RKO (cell line): ENCODE measurements at places on chromosomes 3 and 15.

- no peak for DNase-seq
Measured at GRCh38 chr3:139481116-139481515, 4.8 kb upstream of the RBP2 start.

DNA sequence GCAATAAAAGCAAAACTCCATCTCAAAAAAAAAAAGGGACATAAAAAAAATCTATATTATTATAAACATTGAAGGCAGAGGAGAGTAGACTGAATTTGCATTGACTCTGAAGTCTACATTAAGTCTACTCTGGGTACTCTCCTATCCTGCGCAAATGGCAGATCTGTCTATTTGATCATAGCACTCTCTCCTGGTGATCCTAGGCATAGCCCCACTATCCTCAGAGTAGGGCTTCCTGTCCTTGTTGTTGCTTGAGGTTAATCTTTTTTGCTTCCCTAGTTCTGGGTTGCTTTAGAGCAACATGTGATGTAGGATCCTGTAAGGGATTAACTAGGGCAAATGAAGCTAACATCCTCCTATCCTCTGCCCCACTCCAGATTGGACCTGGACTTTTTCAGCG, 82.1 kb upstream of the LRRFIP2 start:
- DNase-seq: no peak

- no peak for DNase-seq
Measured at GRCh38 chr3:134086616-134087015, 56.9 kb upstream of the SLCO2A1 start.

- no peak for DNase-seq
Measured at GRCh38 chr3:189301479-189301878, 129.7 kb downstream of the TPRG1 start.

GRCh38 chr3:153439780-153440179, 277.8 kb downstream of the RAP2B start:
- no peak for DNase-seq

DNA sequence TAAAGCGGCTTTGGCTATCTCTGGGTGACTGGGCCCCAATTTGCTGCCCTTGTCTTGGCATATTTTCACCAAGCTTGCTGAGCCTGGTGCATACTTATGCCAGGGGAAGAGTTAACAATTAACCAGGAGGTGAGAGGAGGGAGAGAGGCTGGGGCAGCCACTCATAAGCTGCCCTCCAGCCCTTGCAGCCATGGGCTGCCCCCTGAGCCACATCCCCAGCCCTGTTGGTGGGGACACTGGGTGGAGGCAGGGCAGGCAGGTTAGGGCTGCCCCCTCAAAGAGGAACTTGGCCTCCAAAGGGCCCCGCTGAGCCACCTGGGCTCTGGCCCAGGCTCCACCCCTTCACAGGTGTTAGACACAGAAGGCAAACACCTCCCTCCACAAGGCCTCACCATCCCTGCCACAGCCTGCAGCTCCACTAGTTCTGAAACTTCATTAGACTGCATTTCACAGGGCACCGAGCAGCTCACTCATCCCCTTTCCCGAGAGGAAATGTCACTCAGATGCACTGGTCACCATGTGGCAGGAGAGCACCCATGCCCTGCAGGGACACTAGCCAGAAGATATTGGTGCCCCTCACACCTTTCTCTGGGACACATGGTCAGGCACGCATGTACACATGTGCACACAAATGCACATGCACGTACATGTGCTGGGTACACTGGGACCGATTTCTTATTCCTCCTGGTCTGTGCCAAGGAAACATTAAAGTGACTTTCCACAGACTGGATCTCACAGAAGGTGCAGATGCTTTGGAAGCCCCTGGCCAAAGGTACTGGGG, 20.2 kb downstream of the AMOTL2 start:
- DNase-seq: no peak

DNA sequence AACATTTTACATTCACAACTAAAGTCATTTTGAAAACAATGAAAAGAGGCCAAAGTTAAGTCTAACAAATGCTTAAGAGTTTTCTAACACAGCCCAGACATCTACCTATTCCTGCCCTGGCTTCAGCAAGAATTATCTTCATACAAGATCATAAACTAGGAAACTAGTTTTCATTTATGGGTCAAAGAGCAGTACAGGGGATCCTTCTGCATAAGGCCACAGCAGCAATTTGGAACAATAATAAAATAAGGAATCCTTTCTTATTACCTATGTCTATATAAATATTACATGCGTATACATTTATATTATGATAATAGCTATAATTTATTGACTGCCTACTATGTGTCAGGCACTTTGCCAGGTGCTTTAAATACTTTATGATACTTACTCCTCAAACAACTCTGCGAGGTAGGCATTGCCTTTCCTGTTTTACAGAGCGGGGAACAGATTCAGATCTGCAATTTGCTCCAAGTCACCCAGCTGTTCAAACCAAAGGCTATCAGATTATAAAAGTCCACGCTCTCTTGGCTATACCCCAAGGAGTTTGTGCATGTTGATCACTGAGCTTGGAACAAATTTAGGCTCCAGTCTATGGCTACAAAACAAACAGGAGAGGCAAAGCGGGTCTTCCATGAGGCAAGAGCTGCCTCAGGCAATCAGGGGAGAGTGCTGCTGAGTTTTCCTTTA, 196.4 kb downstream of the RORA start:
- no peak for DNase-seq

- DNase-seq: no peak
Measured at GRCh38 chr3:46098319-46098761, 71.1 kb upstream of the XCR1 start.

DNA sequence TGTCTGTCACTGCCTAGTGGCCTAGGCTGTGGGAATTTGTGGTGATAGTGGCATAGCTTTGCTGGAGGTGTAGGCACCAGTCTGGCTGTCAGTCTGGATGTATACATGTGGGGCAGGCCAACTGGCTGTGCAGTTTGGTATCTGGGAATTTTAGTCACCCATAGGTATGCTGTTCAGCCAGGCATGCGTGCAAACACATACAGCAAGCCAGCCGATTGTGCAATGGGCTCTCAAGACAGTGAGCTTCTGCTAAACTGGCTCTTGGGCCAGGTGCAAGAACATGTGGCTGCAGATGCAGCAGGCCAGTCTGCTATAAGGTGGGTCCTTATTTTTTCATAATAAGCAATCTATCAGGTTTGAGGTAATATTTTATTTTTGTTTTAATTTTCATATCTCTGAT, 87.1 kb upstream of the PLSCR5 start:
- DNase-seq: no peak

DNA sequence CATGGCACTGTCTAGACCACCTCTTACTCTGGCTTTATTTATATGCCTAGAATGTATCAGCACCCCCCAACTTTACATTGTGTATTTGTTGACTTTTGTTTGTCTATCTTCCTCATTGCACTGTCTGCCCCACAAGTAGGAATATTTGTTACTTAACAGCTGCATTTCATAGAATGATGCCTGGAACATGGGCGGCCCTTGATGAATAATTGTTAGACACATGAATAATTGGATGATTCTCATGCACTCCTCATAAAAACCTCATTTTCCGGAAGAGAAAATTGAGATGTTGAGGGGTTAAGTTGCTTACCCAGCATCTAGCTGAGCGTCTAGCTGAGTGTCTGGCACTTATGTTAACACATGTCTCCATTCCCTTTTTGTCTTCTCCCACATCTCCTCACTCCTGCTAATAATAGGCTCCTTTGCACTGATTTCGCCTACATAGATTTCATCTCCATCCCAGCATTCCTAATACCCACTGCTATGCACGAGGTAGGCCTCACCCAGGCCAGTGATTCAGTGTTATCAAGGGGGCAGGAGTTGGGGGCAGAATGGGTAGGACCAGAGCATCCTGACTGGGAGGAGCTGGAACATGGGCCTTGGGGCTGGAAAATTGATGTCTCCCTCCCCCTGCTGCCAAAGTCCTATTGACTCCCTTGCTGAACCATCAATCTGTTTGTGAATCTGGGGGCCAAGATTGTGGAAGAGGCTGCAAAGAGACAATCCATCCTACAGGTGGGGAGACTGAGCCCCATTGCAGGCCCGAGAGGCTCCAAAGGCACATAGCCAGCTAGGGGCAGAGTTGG, 7.8 kb upstream of the WNT7A start:
- DNase-seq: no peak

DNA sequence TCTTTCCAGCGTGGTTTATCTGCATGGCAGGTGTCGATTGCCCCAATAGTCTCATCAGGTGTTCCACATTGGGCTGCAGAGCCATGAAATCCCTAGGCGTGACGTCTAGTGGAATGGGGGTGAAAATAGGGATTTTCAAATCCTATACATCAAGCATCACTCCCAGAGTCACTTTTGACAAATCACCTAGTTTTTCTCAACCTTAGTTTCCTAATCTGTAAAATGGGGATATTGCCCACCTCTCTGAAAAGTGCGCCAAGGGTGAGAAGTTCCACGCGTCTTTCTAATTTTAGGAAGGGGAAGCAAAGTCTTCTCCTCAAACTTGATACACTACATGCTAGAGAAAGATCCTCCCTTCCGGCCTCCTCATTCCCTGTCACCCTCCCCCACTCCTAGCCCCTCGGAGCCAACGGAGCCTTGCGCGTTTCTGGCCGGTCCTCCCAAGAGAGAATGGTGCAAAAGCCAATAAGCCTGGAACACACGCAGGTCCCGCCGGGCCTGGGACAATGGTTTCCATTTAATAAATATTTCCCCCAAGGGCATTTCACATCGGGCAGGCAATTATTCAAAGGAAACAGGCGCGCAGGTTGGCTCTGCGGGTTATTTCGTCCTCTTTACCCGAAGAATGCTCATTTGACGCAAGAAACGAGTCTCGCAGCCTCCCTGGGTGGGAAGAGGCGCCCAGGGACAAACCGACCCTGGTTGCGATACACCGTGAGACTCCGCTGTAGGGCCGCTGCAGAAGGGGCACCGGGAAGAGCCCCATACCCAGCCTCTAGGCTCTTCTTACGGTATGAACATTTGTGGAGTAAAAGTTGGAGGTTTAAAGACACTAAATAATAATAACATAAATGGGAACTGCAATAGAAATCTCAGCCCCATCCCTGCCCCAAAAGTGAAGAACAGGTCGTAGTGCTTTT, 1.2 kb upstream of the SOX14 start:
- no peak for DNase-seq

DNA sequence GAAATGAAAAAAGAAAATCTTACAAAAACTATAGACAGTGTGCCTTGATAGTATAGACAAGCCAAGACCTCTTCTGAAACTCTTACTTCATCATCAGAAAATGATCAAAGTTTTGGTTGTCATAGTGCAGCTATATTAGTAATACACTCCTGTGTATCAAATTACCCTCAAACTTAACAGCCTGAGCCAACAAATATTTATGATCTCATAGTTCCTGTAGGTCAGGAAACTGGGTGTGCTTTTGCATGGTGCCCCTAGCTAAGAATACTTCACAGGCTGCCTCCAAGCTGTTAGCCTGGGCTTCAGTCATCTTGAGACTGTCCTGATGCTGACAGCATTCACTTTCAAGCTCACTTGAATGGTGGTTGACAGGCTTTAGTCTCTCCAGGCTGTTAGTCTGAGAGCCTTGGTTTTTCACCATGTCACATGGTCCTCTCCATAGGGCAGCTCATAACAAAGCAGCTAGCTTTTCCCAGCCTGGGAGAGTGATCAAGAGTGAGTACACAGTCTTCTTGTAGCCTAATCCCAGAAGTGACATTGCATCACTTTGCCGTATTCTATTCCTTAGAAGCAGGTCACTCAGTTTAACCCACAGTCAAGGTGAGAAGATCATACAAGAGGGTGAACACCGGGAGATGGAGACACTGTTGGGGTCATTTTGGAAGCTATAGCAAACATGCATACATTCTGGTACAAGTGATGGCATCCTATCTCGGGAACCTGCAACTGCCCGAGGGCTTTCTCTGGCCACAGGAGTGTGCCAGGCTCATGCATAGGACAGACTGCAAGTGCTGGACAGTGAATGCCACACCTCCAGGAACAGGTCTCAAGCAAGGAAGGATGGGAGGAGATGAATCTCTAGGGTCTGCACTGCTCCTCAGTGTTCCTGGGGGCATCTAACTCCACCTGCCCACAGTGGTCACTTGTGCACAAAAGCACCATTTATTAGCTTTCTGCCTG, 173.4 kb upstream of the CADPS start:
- no peak for DNase-seq

- no peak for DNase-seq
Measured at GRCh38 chr3:56792193-56792592, 9.6 kb downstream of the ARHGEF3 start.

DNA sequence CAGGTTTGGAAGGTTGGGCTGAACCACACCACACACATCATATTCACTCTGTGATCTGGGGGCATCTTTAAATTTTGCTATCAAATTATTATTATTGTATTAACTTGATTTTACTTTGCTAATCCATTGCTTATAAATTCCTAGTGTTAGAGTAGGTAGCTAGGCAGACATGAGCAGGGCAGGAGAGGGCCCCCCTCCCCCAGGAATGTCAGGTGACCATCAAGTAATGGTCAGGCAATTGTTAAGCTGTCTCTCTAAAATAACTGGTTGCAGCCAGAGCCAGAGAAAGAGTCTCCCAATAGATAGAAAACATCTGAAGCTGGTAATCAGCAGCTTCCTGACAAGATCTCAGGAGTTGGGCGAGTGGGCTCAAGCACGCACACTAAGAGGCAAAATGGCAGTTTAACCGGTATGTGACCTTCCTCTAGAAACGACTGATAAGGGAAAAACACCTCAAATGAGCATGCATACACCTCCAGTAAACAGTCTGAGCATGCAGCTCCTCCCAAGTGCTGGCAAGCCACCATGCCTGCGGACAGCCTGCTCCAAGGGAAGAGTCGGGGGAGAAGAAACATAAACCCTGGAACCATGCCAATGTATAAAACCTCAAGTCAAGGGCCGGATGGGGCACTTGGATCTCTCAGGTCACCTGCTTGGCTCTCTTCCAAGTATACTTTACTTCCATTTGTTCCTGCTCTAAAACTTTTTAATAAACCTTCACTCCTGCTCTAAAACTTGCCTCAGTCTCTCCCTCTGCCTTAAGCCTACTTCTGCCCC, 3.1 kb upstream of the CXCR6 start:
- no peak for DNase-seq

GRCh38 chr3:68878322-68878721, 54.0 kb downstream of the TAFA4 start:
- peak; percentile 40 for DNase-seq

DNA sequence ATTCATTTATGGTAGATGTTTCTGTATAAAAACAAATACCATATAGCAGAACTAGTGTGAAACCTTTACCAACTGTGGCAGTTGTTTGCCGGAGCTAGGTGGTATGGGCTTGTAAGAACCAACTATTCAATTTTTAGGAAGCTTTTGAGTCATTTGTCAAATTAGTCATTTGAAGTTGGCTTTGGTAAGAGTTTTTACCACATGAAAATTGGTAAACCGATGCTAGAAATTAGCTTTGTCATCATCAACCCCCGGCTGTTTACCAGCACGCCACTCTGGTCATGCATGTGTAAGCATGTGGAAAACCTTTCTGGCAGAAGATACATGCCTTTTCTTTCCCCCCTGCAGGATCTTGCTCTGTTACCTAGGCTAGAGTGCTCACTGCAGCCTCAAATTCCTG, 63.3 kb downstream of the IL1RAP start:
- no peak for DNase-seq

DNA sequence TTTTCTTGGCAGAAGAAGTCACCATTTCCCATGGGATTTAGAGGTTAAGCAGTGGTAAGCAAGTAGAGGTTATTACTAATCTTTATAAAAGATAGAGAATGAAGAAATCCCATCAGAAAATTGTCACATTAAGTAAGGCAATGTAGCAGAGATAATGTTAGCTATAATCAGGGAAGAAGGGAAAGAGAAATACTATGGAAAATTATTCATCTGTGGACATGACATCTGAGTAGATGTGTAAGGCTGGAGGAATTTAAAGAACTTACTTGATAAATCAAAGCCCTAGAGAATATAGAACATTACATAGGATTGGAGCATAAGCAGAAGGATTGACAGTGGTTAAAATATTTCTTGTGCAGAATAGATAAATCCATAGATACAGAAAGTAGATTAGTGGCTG, 553.1 kb upstream of the CBLB start:
- DNase-seq: no peak

- DNase-seq: no peak
Measured at GRCh38 chr3:97021778-97022177, 207.4 kb downstream of the EPHA6 start.
